Activated CD8-positive, alpha-beta memory T cell treated with anti-CD3 and anti-CD28 coated beads for 48 hours (primary cell): ENCODE measurements at places on chromosomes 3 and 15.

- DNase-seq: no peak
Observed at GRCh38 chr3:197345390-197345789, 47.0 kb upstream of the DLG1 start.

- DNase-seq: no peak
Observed at GRCh38 chr15:74251131-74251811, 15.1 kb downstream of the CCDC33 start.

DNA sequence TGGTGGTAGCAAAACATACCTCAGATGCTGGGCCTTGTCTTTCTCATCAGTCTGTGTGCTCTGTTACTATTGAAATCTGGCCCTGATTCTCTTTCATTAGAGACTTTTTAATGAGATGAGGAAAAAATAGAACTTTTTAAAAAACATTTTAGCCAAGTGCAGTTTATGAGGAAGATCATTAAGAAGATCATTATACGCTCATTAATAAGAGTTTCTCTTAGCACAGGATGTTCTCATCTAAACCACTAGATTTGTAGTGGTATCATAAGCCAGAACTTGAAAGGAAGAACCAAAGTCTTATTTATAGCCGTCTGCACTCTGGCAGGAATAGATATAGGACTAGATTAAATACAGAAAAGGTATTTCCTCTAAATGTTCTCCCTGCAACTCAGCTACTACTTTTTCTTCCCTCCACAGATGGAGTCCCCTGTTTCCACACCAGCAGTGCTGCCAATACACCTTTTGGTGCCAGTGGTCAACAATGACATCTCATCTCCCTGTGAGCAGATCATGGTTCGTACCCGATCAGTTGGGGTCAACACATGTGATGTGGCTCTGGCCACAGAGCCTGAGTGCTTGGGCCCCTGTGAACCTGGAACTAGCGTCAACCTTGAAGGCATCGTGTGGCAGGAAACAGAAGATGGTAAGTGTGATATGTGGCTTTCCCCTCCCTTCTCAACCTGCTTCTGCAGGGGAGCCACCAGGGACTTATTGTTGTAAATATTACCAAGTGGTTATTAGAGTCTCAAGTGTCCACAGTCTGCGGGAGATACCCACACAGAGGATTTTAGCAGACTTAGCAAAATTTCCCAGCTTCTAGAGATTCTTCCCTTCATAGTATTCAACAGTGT, 152.8 kb downstream of the RBPMS2 start:
- DNase-seq: no peak

GRCh38 chr15:31481142-31481541, 154.5 kb downstream of the KLF13 start:
- DNase-seq: no peak

GRCh38 chr3:124063197-124063909, 71.4 kb upstream of the ROPN1 start:
- DNase-seq: no peak

GRCh38 chr3:153970047-153970446, 151.1 kb upstream of the ARHGEF26 start:
- no peak for DNase-seq

DNA sequence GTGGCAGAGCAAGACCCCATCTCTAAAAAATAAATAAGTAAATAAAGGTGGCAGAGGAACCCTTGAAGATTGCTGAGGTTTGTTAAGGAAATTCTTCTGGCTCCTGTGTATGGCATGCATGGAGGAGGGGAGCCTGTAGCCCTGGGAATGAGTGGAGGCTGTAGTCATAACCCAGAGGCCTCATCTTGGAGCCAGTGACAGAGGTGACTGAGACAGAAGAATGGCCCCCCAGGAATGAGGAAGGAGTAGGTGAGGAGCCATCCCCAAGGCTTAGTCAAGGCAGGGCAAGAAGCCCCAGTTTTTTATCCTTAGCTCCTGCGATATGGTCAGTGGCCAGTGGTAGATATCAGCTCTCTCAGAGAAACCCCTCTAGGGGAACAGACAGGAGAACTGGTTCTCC, 46.5 kb downstream of the BSN start:
- no peak for DNase-seq
